ENCODE measurements at places on chromosomes 2 and 18. TPM values are rescaled to one million over a fixed set of nuclear protein-coding genes. Genes with fewer than 3 reads are reported as not detected.

- H3K4me3 ChIP-seq: no peak overlapping the region
- DNase-seq: no peak
- no peaks in the 10 kb centered on the region for H3K36me3 ChIP-seq
- no peaks in the 10 kb centered on the region for H3K4me1 ChIP-seq
- no peak overlapping the region for H3K27ac ChIP-seq
- no peaks in the 10 kb centered on the region for H3K27me3 ChIP-seq
Observed at GRCh38 chr2:127012868-127013267, 94.1 kb downstream of the BIN1 start.

Gene ALKAL2
- total RNA-seq: 16.1 TPM

GRCh38 chr2:16183345-16183744, 243.0 kb downstream of the MYCN start:
- H3K4me3 ChIP-seq: no peak overlapping the region
- DNase-seq: no peak
- no peaks in the 10 kb centered on the region for H3K27me3 ChIP-seq
- H3K4me1 ChIP-seq: no peaks in the 10 kb centered on the region

GRCh38 chr2:175690113-175690837, 311.8 kb downstream of the LNPK start:
- H3K4me3 ChIP-seq: no peak overlapping the region
- DNase-seq: no peak
- H3K4me1 ChIP-seq: no peaks in the 10 kb centered on the region
- no peaks in the 10 kb centered on the region for H3K27me3 ChIP-seq

DNA sequence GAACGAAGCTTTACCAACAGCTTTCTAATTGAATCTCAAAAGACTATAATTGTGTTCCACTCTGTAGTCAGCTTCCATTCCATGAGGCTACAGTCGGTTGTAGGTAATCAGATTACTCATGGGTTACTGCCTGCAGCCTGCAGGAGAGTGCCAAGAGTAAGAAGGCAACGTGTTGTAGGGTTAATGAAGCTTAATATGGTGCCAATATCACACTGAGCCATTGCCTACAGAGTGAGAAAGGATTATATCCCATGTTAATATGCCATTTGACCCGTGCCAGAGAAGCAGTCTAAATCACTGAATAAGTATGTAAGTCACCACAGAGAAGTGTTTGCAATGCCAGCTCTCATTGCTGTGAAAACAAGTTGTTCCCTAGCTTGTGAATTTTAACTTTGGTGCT, 734.5 kb upstream of the ACVR2A start:
- H3K4me1 ChIP-seq: no peaks in the 10 kb centered on the region
- no peaks in the 10 kb centered on the region for H3K27me3 ChIP-seq
- no peak overlapping the region for H3K4me3 ChIP-seq
- DNase-seq: no peak

Gene MAPK4
- total RNA-seq: 1.9 TPM

DNA sequence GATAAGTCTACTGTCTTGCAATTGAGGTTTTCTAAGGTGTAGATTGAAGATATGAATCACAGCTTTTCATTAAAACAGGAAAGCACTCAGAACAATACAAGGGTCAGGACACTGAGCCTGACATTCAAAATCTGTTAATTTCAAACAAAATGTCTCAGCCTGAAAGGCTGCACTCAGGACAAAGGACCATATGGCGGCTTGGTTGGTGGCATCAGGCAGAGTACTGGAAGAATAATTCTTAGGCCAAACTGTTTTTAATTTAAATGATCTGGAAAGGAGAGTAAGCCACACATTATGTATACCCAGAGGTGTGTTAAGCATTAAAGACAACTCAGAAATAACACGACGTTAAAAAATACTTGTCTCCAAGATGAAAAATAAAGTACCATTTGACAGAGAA, 85.9 kb downstream of the SKA1 start:
- no peaks in the 10 kb centered on the region for H3K36me3 ChIP-seq
- H3K27ac ChIP-seq: no peak overlapping the region
- H3K4me3 ChIP-seq: no peak overlapping the region
- no peak for DNase-seq

- H3K4me3 ChIP-seq: no peak overlapping the region
- no peaks in the 10 kb centered on the region for H3K36me3 ChIP-seq
- DNase-seq: no peak
- no peaks in the 10 kb centered on the region for H3K27me3 ChIP-seq
- H3K27ac ChIP-seq: no peak overlapping the region
- H3K4me1 ChIP-seq: no peaks in the 10 kb centered on the region
Observed at GRCh38 chr18:31064130-31064529, 21.6 kb upstream of the DSC3 start.

- H3K4me1 ChIP-seq: no peaks in the 10 kb centered on the region
- H3K27ac ChIP-seq: no peak overlapping the region
- no peaks in the 10 kb centered on the region for H3K27me3 ChIP-seq
Observed at GRCh38 chr2:105158002-105158401, 83.5 kb upstream of the GPR45 start.

DNA sequence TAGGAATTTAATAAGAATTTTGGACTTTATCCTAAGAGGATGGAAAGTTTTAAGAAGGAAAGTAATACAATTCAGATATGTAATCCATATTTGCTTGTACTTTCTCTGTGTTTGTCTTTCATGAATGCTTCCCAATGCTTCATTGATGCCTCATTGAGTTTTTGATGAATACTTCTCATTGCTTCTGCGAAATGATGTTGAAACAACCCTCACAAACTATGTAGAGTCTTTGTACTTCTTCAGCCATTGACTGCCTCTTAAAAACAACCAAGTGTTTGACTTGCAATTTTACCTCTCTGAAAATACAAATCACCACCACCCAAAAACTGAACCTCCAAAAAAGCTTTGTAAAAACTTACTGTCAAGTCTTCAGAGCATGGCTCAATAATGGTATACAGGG, 424.1 kb downstream of the ERBB4 start:
- H3K4me1 ChIP-seq: no peaks in the 10 kb centered on the region
- no peak overlapping the region for H3K27ac ChIP-seq

GRCh38 chr2:220904015-220904414, 668.1 kb downstream of the EPHA4 start:
- DNase-seq: no peak
- no peak overlapping the region for H3K4me3 ChIP-seq
- no peaks in the 10 kb centered on the region for H3K4me1 ChIP-seq
- no peaks in the 10 kb centered on the region for H3K36me3 ChIP-seq
- no peak overlapping the region for H3K27ac ChIP-seq
- H3K27me3 ChIP-seq: no peaks in the 10 kb centered on the region

DNA sequence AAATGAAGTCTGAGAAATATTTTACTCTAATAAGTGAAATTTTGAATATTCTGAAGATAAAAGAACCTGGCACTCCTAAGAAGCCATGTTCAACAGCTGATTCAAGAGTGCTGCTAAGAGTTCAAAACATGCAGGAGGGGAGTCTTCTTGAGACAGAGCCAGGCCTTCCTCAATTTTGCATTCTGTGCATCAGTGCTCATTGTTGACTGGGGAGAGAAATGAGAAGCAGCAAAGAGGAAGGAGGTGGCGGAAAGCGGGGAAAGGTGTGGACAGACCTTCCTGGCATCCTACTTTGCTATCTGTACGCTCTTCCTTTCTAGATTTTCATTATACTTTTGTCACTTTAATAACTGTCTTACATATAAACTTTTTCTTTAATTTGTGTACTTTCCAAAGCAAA, 29.7 kb upstream of the TXNDC2 start:
- no peak for DNase-seq
- H3K27ac ChIP-seq: no peak overlapping the region
- H3K27me3 ChIP-seq: no peaks in the 10 kb centered on the region
- no peak overlapping the region for H3K4me3 ChIP-seq
- no peaks in the 10 kb centered on the region for H3K4me1 ChIP-seq

DNA sequence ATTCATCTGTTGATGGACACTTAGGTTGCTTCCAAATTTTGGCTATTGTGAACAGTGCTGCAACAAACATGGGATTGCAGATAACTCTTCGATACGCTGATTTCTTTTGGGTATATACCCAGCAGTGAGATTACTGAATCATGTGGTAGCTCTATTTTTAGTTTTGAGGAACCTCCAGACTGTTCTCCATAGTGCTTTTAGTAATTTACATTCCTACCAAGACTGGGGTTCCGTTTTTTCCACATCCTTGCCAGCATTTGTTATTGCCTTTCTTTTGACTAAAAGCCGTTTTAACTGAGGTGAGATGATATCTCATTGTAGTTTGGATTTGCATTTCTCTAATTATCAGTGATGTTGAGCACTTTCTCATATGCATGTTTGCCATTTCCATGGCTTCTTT, 200.3 kb downstream of the MBD5 start:
- no peaks in the 10 kb centered on the region for H3K4me1 ChIP-seq
- no peak for DNase-seq
- no peaks in the 10 kb centered on the region for H3K27me3 ChIP-seq
- no peak overlapping the region for H3K27ac ChIP-seq

DNA sequence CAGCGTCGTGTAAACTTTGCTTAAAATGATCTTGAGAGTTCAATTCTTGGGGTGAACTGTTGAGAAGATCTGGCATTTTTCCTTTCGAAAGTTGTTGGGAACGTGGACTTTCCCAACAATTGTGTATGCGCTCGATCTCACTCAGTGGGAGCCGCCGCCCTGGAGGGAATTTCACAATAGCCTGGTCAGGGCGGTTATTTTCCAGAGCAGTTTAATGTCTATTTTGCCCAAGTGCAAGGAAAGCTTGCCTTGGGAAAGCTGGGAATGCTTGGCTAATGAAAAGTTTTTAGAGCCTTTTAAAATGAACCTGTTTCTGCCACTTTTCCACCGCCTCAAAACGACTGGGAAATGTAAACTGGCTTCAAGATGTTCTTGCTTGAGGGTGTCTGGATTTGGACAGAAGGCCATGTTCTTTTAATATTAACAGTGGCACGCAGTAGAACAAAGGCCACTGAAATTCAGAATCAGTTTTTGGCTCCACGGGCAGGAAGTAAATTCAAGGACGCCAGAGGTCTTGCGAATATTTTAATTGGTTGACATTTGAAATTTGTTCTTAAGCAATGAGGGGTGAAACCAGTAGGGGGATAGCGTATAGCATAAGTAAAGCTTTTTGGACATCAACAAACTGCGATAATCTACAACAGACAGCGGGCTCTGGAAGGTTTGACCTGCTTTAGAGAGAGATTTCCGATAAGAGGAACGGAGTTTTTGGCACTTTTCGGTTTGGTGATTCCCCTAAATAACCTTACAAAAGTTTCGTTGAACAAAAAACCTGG, 1.2 kb downstream of the CFLAR start:
- no peaks in the 10 kb centered on the region for H3K27me3 ChIP-seq
- DNase-seq: peak; percentile 67
- H3K4me3 ChIP-seq: peak overlapping the region; percentile 64
- peak overlapping the region; percentile 97 for H3K27ac ChIP-seq
- H3K4me1 ChIP-seq: no peaks in the 10 kb centered on the region
- H3K36me3 ChIP-seq: no peaks in the 10 kb centered on the region

DNA sequence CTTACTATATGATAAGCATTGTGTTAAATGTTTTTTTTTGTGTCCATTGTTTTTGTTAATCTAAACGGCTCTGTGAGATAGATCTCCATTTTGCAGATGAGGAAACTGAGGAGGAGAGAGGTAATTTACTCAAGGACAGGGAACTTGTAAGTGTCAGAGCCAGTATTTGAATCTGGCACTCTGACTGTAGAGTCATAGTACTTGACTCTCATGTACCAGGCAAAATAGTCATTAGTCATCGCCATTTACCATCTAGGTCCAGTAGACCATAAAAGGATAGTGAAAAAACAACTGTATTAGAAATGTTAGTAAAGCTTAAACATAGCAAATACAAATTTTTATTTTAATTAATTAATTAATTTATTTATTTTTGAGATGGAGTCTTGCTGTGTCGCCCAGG, 4.8 kb downstream of the PSMD14 start:
- no peaks in the 10 kb centered on the region for H3K36me3 ChIP-seq
- H3K4me3 ChIP-seq: no peak overlapping the region

Gene CDK15
- 0.33 TPM for total RNA-seq

- no peaks in the 10 kb centered on the region for H3K27me3 ChIP-seq
- no peak overlapping the region for H3K4me3 ChIP-seq
- no peak for DNase-seq
- H3K27ac ChIP-seq: no peak overlapping the region
- H3K36me3 ChIP-seq: no peaks in the 10 kb centered on the region
- H3K4me1 ChIP-seq: no peaks in the 10 kb centered on the region
Observed at GRCh38 chr2:110883406-110883805, 151.0 kb downstream of the ACOXL start.

- DNase-seq: no peak
- H3K27me3 ChIP-seq: no peaks in the 10 kb centered on the region
- no peak overlapping the region for H3K27ac ChIP-seq
- no peaks in the 10 kb centered on the region for H3K4me1 ChIP-seq
- H3K4me3 ChIP-seq: no peak overlapping the region
Observed at GRCh38 chr2:201628545-201628944, 14.8 kb downstream of the TMEM237 start.

- no peak for DNase-seq
- no peaks in the 10 kb centered on the region for H3K27me3 ChIP-seq
Observed at GRCh38 chr2:233384015-233384414, 29.7 kb downstream of the DGKD start.

DNA sequence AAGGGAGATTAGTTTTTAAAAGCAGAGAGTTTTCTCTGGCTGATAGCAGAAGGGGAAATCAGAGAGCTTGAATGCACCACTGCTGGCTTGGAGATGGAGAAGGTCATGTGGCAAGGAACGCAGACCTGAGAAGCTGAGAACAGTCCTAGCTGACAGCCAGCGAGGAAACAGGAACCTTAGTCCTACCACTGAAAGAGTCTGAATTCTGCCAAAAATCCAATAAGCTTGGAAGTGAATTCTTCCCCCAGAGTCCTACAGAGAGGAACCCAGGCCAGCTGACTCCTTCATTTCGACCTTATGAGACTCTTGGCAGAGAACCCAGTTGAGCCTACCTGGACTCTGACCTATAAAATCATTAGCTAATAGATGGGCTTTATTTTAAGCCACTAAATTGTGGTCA, 371.9 kb upstream of the TNP1 start:
- no peaks in the 10 kb centered on the region for H3K27me3 ChIP-seq
- H3K4me3 ChIP-seq: no peak overlapping the region
- H3K4me1 ChIP-seq: no peaks in the 10 kb centered on the region
- no peak for DNase-seq
- H3K36me3 ChIP-seq: no peaks in the 10 kb centered on the region

- no peak for DNase-seq
- peaks cover 3% of the 10 kb centered on the region for H3K4me1 ChIP-seq
- peak overlapping the region; percentile 31 for H3K4me3 ChIP-seq
- no peaks in the 10 kb centered on the region for H3K36me3 ChIP-seq
- H3K27ac ChIP-seq: peak overlapping the region; percentile 29
- H3K27me3 ChIP-seq: peaks cover 7% of the 10 kb centered on the region
Observed at GRCh38 chr2:74498500-74499266, 720 bp downstream of the LBX2 start.

DNA sequence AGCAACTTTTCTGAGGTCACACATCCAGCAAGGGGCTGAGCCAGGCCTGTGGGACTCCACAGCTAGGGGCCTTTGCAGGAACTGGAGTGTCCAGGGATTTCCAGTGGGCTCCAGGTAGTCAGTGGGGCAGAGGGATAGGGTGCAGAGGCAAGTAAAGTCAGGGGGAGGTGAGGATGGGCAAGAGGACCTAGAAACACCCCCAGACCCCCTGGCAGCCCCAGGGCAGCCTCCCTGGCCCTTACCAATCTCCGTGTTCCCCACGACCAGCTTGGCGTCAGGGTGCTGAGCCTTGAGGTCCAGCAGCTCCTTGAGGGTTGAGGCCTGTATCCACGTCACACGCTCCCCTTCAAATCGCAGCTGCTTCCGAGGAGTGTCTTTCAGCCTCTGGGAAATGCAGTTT, 28.4 kb downstream of the XDH start:
- peak overlapping the region; percentile 91 for H3K27ac ChIP-seq
- H3K4me1 ChIP-seq: no peaks in the 10 kb centered on the region
- H3K36me3 ChIP-seq: no peaks in the 10 kb centered on the region
- H3K27me3 ChIP-seq: no peaks in the 10 kb centered on the region
- H3K4me3 ChIP-seq: no peak overlapping the region

GRCh38 chr2:215528555-215528954, 92.7 kb upstream of the FN1 start:
- H3K4me3 ChIP-seq: no peak overlapping the region
- no peak overlapping the region for H3K27ac ChIP-seq
- DNase-seq: no peak
- H3K27me3 ChIP-seq: no peaks in the 10 kb centered on the region
- no peaks in the 10 kb centered on the region for H3K4me1 ChIP-seq

Measured in breast epithelium (tissue), 4 donors.